ENCODE measurements at places on chromosomes 3 and 15.

DNA sequence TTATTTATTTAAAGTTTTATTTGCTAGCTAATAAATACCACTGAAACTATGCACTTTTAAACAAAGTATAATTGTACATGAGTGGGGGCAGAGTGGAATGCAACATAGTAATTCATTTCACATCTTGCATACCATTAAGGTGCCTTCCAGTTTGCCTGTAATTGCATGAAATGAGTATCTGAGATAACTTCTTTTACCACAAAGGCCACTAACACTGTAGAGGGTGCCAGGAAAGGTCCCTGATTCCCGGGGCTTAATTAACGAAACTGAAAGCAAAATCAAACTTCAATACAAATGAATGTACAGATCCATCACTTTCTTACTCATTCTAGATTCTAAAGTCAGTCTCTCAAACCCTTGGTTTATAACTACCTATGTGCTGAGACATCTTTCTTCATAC, 2.1 kb downstream of the CD47 start:
- DNase-seq: peak; percentile 9

DNA sequence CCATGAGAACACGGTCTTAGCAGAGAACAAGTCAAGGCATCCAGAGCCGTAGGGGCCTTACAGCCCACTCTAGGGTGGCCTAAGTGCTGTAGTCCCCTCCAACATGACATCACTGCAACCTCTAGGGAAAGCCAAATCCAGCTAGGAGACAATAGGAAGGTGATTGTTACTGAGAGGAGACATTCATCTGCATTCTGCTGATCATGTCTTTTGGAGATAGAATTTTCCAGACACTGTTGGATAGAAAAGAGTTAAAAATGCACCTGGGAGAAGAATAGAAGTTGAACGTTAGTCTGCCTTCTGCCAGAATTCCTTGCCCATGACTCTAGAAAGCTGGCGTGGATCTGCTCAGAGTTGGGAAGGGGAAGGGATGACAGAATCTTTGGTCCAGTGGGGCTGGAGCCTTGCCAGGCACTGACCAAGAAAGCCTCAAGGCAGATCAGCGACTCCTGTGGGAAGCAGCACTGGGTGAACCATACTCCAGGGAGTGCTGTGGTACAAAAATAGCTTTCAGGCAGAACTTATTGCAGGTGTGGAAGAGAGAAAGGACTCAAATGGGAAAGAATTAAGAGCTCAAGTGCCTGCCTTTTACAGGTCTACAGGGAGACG, 44.8 kb upstream of the RAF1 start:
- DNase-seq: no peak

- DNase-seq: no peak
These were observed 54.1 kb upstream of the MNS1 start for GRCh38 chr15:56519000-56519399.

- peak; percentile 57 for DNase-seq
These were observed 1.6 kb upstream of the WDR82 start for GRCh38 chr3:52280050-52280461.

- no peak for DNase-seq
These were observed 278.5 kb upstream of the ZNF717 start for GRCh38 chr3:76063811-76064210.

DNA sequence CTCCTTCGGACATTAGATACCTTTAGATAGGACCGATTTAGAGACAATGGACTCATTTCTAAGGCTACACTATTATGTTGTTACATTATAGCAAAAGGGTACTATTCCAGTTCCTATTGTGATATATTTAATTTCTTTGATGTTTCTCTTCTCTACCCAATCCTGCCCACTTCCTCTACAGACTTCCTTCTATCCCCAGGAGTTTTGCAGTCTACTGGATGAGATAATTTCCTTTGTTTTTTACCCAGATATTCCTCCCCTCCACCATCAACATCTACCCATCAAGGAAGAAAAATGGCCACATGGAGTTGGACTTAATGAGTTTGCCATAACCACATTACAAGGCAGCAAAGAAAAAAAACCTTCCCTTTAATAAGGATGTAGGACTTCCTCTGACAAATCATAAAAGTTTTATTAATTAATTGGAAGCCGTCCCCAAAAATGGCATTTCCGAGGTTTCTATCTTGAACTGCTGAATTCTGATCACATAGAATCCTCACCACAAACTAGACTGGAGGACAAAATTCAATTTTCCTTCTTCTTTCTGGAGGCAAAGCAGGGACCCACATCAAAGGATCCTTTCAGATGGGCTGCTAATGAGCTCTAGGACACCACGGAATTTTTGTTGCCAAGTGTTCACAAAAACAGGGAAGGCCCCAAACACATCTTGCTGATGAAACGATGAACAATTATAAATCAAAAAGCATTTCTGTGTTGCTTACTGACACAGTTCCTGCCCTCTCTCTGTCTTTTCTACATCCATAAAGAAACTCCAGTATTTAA, 33.4 kb downstream of the FRMD4B start:
- DNase-seq: no peak

- DNase-seq: no peak
These were observed 309.9 kb downstream of the RPLP1 start for GRCh38 chr15:69762373-69763148.

DNA sequence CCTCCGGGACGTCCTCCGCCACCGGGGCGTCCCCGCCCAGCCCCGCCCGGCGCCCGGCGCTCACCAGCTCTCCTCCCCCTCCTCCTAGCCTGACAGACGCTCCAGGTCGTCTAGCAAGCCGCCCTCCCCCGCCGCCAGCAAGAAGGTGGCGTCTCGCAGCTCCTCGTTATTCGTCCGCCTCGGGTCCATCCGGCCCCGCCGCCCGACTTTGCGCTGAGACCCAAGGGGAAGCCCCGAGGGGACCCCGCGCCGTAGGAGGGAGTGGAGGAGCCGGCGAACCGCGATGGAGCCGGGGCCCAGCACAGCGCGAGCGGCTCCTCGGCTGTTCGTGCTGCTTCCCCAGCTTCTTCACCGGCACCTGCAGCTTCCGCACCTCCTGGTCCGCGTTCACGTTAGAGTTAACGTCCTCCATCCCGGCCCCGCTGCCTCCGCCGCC, 26.3 kb upstream of the MTHFS start:
- peak; percentile 24 for DNase-seq

DNA sequence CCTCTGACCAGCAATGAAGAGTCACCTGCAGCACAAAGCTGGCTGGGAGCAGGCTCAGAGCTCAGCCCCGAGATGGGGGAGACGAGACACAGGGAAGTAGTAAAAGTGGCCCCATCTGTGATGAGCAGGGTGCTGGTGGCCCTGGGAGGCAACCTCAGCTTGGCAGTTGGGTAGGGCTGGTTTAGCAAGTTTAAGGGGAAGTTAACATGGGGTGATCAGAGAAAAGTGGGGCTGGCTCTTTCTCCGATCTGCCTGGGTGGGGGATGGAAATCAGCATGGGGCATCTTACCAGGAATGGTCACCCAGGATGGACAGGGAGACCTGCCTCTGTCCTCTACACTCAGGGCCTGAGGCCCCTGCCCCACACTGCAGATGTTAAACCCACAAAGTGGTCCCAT, 29.9 kb upstream of the SFMBT1 start:
- DNase-seq: no peak

GRCh38 chr3:156519758-156520162, 35.2 kb downstream of the SSR3 start:
- no peak for DNase-seq

GRCh38 chr3:20105513-20106280, 65.5 kb downstream of the KAT2B start:
- DNase-seq: no peak

DNA sequence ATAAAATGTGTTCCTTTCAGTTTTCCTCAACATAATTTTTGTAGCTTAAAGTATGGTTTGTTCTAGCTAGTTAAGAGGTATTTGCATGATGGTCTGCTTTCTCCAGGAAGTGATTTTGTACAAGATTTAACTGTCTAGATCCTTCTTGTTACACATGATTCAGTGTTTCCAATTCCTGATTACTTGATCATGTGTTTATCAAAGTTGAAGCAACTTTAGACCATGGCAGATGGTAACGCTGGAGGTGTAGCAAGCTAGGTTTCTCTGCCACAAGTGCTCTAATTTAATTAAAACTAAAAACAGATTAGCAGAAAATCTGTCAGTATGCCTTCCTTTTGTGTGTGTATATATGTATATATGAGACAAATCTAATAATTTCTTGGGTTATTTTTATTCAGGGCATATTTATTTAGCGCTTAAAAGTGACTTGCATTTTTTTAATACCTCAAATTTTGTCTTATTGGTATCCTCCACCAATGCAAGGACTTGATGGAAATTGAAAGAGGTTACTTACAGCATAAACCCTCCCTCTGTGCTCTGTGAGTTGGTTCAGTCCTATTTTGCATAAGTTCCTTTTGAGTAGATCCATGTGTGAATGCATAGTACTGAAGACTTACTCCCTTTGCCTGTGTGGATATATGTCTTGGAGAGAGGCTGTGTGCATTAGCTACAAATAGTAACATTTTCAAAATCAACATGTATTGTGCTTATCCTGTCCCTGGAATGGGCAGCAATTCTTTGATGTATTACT, 157.3 kb upstream of the CGNL1 start:
- DNase-seq: peak; percentile 90

GRCh38 chr3:37310666-37311050, 136.3 kb upstream of the LRRFIP2 start:
- DNase-seq: no peak

DNA sequence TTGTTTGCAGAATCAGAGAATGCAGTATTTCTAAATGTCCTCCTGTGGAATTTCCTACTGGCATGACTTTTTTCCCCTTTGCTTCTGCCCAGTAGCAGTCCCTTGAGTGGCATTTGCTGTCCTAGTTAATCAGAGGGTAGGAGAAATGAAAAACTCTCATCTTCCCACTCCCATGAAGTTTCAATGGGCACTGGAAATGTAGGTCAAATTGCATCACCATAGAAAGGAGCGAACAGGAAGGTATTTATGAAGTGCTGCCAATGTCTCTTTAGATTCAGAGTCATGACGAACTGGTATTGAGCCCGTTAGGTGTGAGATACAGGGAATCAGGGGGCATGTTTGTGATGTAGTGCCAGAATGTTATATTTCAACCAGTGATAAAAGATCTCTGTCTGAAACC, 23.2 kb downstream of the ATXN7 start:
- no peak for DNase-seq

- DNase-seq: no peak
These were observed 855.1 kb downstream of the ROBO1 start for GRCh38 chr3:78912687-78913086.

DNA sequence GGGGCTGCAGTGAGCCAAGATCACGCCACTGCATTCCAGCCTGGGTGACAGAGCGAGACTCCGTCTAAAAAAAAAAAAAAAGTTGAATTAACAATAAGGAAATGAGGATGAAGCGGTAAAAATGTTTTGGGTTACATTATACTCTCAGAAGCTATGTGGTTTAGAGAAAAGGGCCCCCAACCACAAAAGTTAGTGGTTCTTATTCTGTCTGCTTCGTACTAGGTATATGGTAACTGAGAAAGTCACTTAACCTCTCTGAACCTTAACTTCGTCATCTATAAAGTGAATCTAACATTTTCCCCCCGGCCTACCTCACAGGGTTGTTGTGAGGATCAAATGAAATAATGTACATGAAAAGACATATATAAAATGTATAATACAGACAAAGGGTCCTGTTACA, 38.4 kb upstream of the EHHADH start:
- DNase-seq: no peak

DNA sequence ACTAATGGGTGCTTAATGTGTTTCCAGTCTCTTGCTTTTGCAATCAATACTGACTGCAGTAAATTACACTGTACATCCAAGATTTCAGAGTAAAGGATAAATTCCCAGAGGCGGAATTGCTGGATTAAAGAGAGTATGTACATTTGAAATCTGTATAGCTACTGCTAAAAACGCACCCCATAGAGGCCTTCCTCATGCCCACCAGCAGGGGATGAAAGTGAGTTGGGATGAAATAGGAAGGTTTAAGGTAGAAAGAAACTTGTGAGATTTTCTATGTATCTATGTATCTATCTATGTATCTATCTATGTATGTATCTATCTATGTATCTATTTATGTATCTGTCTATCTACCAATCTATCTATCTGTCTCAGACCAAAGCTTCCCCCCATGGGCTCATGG, 28.4 kb downstream of the TMEM44 start:
- no peak for DNase-seq

GRCh38 chr15:101500865-101501551, 11.5 kb upstream of the PCSK6 start:
- no peak for DNase-seq

GRCh38 chr3:129476586-129476985, 36.6 kb downstream of the IFT122 start:
- no peak for DNase-seq

- peak; percentile 25 for DNase-seq
These were observed 1.2 kb upstream of the LMCD1 start for GRCh38 chr3:8500319-8500988.

GRCh38 chr15:63597821-63598220, 634 bp downstream of the FBXL22 start:
- no peak for DNase-seq

- no peak for DNase-seq
These were observed 20.0 kb upstream of the TMOD3 start for GRCh38 chr15:51809457-51809856.

GRCh38 chr15:91469632-91470567, 369.8 kb downstream of the SV2B start:
- no peak for DNase-seq

GRCh38 chr3:100324044-100324443, 10.5 kb upstream of the NIT2 start:
- no peak for DNase-seq

DNA sequence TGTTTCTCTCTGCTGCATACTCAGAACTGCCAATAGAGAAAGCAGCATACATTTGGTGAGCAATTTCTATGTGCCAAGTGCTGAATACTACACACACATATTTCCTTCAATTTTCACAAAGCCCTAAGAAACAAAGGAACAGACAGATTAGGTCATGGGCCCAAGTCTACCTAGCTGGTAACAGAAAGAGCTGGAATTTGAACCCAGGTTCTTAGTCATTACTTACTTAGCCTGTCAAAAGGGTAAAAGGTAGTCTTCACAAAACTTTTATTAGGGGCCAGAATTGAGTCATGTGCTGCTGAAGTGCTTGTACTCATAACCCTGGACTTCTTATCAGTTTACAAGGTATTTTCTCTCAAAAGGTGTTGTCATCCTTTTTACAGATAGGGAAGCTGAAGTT, 10.4 kb upstream of the ABHD17C start:
- no peak for DNase-seq

- DNase-seq: no peak
These were observed 1.1 kb downstream of the PLXNB1 start for GRCh38 chr3:48428572-48429316.

DNA sequence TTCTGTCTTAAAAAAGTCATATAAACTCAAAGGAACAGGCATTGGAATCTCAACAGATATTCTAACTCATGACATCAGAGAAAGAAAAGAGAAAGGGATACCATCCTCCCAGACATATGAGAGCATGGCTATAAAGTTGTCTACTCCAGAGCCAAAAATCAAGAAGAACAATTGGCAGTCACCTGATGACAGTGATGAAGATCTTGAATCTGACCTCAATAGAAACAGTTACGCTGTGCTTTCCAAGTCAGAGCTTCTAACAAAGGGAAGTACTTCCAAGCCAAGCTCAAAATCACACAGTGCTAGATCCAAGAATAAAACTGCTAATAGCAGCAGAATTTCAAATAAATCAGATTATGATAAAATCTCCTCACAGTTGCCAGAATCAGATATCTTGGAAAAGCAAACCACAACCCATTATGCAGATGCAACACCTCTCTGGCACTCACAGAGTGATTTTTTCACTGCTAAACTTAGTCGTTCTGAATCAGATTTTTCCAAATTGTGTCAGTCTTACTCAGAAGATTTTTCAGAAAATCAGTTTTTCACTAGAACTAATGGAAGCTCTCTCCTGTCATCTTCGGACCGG, 35.9 kb downstream of the UNC13C start:
- DNase-seq: no peak

Measured in NCI-H2029 (cell line).